Hematopoietic multipotent progenitor cell treated with erythropoietin and hydrocortisone succinate and interleukin-3 and kit ligand, for 17 days (in vitro differentiated cells): ENCODE measurements at places on chromosomes 7 and 10.

DNA sequence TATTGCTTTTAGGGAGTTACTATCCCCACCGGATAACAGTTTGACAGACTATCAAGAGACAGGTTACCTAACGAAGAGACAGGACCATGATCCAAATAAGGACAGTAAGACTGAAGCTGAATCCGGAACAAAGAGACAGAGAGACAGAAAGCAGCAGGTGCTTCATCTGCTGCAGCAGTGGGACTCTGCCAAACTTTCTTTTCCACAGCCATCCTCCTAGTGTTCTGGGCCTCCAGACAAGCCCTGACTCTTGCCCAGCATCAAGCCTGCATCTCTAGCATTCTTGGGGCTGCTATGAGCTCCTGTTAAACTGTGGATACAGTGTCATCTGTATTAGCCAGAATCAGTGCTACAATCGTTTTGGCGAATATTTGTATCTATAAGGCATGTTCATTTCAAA, 761.7 kb downstream of the GRID1 start:
- DNase-seq, result no peak

- DNase-seq, result no peak
These were observed 97.2 kb downstream of the SPAG6 start for GRCh38 chr10:22442468-22442867.

GRCh38 chr10:88835910-88836221, 15.8 kb downstream of the ANKRD22 start:
- no peak for DNase-seq

GRCh38 chr7:37476881-37477450, 28.3 kb upstream of the ELMO1 start:
- DNase-seq, result no peak

- no peak for DNase-seq
These were observed 20.4 kb downstream of the CCDC71L start for GRCh38 chr7:106640368-106641141.

DNA sequence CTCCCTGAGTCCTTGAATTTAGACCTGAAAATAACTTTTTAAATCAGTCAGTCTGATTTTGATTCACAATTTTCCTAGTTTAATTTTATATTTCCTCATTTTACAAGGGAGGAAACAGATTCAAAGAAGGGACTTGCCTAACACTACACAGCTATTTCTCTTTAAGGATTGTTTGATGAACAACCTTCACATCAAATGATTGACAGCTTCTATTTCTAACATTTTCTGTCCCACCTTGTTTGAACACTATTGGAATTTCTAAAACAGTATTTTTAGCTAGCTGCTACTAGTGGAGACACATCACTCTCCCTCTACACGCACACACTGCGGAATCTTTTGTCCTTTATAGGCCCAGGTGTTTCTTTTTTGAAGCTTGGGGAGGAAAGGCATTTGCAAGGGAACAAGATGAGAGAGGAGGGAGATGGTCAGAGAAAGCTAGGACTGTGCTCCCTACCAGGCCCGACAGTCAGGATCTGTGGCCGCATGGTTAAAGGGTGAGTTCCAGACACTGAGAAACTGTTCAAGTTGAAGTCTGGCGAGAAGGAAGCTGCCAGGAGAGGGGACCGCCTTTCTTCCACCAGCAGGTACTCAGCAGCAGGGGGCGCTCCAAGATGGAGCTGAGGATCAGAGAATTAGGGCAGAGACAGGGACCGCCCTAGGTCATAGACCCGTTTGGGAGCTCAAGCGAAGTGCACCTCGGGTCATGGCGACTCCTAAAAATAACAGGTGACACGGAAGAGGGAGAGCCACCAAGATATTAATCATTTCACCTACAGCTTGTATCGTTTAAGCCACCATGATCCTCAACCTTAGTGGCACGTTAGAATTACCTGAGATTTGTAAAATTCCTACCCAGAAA, 49.7 kb downstream of the DNAJC12 start:
- DNase-seq, result peak; percentile 81

DNA sequence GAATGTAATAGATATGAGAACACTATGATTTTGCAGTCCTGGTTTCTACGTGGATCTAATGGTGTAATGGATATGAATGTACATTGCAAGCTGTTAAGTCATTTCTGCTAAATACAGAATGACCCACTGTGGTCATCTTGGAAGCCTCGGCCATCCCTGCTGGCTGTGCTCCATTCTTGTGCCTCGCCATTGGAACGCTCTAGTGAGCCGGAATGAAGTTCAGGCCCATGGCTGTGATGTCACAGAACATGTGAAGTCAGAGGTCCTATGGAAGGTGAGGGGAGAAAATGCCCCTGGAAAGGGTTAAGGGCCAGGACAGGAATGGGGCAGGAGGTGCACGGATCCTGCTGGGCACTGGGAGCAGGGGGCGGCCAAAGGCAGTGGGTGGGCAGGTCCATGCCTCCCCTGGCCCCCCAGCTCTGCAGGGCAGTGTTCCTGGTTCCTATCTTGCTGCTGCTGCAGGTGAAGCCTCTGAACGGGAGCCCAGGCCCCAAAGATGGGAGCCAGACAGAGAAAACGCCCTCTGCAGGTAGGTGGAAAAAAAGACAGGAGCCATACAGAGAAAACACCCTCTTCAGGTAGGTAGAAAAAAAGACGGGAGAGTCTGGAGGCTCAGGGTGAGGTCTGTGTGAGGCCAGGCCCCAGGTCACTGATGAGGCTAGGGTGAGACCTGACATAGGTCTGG, at the start of gene LLCFC1:
Gene LLCFC1 (plus strand): TSS at position 259 of the 685 bp plus-strand sequence. CDS start 138 bp downstream, at position 397.
- DNase-seq, result no peak

DNA sequence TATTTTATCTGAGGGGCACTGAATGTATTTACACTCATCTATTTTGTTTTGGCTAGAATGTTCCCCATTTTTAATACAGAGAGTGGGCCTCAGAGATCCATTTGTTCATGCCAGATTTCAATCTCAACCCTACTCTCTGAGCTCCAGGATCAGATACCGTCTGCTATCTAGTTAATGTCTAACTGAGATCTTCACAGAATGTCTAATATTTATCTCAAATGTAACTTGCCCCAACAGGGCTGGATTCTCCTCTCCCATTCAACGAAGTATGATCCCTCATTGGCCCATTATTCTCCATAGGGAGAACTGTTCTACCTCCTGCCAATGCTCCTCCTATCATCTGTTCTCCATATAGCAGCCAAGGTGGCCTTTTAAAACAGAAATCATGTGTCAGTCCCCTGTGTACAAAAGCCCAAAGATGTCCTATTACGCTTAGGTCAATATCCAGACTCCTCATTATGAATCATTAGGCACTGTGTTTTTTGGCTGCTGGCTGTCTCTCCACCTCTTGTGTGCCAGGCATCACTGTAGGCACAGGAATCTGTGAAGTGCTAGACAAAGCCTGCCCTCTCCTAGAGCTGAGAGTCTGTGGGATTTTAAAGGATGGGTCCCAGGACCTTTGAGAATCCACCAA, 169.3 kb upstream of the AGK start:
- DNase-seq, result no peak

DNA sequence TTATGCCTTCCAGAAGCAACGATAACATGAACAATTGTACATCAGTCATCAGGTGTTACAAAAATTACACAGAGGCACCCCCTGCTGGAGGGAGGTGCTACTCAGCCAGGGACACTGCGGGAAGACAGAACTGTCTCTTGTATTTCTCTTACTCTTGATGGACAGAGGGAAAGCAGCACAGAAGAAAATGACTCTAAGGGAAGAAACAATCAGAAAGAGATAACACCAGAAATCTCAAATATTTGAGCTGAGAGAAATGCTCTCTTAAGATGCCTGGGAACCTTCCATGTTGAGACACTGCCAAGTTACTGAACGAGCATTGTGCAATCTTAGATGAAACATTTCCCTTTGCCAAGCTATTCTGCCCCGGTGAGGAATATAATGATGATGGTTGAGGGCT, 227.6 kb upstream of the NPSR1 start:
- DNase-seq, result no peak

GRCh38 chr10:78247266-78247665, 213.6 kb downstream of the RPS24 start:
- no peak for DNase-seq

- no peak for DNase-seq
These were observed 184.3 kb upstream of the CDCA7L start for GRCh38 chr7:22129819-22130580.

- no peak for DNase-seq
These were observed 140.5 kb upstream of the BTBD16 start for GRCh38 chr10:122130474-122131110.

- no peak for DNase-seq
These were observed 3.1 kb upstream of the LDB3 start for GRCh38 chr10:86665218-86665607.

- DNase-seq, result no peak
These were observed 9.6 kb downstream of the UNCX start for GRCh38 chr7:1242256-1242605.

DNA sequence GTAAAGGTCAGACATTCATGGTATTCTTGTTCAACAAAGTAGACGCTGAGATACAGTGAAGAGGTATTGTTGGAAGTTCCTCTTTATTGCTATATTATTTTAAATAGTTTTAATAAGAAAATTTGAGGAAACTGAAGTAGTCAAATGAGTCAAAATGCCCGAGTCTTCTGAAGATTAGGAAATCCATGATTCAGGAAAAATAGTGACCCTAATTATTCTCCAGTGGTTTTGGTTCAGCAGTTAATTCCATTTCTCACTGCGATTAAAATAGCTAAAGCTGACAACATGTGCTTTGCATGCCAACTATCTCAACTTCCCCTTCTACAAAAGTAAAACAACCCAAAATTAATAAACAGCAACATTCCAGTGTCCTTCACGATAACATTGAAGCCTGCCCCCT, 32.7 kb upstream of the PFKP start:
- no peak for DNase-seq

- no peak for DNase-seq
These were observed 1094.0 kb upstream of the LRRN3 start for GRCh38 chr7:109996927-109997326.

DNA sequence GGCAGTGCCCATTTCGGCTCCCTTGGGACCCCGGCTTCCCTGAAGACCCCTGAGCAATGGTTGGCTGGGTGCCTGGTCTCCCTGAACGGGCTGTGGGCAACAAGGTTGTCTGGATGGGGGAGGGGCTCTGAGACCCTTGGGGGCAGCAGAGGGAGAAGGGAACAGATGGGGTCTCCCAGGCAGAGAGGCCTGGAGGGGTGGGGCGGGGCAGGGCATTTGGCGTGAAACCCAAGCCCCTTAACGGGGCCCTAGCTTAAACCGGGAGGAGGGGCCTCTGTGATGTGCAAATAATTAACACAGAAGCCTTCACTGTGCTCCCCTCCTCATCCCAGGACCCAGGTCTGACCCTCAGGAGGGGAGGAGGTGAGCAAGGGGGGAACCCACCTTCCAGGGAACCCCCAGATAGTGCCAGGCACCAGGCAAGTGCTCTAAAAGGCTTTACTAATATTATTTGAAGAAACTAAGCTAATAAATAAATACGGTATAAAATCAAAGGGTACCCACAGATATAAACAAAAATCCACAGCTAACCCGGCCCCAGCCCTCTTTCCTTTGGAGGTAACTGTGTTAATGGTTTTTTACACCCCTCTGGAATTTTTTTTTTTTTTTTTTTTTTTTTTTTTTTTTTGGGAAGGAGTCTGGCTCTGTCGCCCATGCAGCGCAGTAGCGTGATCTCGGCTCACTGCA, 170.8 kb downstream of the RNF216 start:
- no peak for DNase-seq

- no peak for DNase-seq
These were observed 39.4 kb downstream of the CCNJ start for GRCh38 chr10:96082748-96083147.

DNA sequence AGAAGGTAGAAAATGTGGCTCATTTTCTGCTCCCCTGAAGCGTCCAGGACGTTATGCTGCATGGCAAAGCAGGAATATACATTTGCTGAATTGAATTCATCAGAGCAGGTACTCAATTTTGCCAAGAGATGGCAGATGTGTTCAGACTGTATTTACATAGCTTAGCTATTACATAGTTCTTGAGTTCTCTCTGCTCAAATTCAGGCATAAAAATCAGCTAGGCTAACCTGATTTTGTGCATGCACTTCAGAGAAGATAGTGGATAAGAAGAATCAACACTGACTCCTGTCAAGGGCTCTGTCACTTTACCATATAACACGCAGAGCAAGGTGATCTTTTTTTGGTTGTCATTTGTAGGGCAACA, 209.2 kb upstream of the FAM3C start:
- DNase-seq, result no peak

GRCh38 chr10:69268761-69269416, 9.4 kb upstream of the HK1 start:
- DNase-seq, result no peak

- DNase-seq, result no peak
These were observed 193.5 kb downstream of the SEC23IP start for GRCh38 chr10:120086066-120086465.

DNA sequence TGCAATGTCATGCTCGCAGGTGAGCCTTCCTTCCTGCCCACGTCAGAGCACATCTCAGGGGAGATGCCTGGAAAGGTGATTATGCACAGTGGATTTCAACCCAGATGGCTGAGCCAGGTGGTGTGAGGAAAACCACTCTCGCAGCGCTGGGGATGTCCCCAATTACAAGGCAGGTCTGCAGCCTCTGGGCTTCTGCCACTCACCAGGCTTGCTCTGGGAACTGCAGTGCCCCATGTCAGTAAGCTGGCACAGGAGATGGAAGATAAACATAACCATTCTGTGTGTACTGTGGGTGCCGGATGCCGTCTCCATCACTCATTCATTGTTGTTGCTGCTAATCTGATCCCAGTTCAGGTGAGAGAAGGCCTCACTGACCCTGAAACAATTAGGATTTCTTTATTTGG, 222.9 kb upstream of the PITRM1 start:
- no peak for DNase-seq

DNA sequence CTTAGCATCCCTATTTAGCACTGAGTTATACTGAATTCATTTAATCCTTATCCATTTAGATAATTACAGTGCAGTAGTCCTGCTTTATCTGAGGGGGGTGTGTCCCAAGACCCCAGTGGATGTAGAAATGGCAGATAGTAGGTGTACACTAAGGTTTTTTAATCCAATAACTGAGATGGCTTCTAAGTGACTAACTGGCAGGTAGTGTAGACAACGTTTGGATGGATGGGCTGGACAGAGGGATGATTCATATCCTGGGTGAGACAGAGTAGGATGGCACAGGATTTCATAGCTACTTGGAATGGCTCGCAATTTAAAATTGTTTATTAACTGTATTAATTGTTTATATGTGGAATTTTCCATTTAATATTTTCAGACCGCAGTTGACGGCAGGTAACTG, 295.6 kb downstream of the CCDC3 start:
- DNase-seq, result no peak

DNA sequence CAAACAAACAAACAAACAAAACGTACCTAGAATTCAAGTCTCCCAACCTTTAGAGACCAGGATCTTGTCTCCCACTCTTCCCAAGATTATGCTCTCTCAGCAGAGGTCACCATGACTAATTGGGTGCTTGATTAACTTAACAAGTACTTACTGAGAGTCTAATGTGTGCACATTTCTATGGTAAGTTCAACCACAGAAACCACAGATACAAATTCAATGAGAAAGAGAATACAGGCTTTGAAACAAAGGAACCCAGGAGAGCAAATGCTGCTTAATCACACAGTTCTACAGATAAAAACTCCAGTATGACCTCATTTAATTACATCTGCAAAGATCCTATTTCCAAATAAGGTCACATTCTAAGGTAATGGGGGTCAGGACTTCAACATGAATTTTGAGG, 142.8 kb downstream of the DNAJC1 start:
- DNase-seq, result no peak

- DNase-seq, result no peak
These were observed 1.7 kb upstream of the C7orf25 start for GRCh38 chr7:42913591-42913990.

GRCh38 chr10:124342136-124342820, 76.4 kb downstream of the OAT start:
- DNase-seq, result no peak

GRCh38 chr10:69633673-69634635, 3.9 kb downstream of the FAM241B start:
- no peak for DNase-seq
